IPS DF 6.9 (cell line): ENCODE measurements at places on chromosomes 7 and 10.

- no peak for DNase-seq
Measured at GRCh38 chr10:34413214-34413613, 401.9 kb downstream of the PARD3 start.

- no peak for DNase-seq
Measured at GRCh38 chr7:21747806-21748205, 197.9 kb downstream of the CDCA7L start.

- DNase-seq: peak; percentile 70
Measured at GRCh38 chr10:102835007-102835482, 2.2 kb downstream of the CYP17A1 start.

DNA sequence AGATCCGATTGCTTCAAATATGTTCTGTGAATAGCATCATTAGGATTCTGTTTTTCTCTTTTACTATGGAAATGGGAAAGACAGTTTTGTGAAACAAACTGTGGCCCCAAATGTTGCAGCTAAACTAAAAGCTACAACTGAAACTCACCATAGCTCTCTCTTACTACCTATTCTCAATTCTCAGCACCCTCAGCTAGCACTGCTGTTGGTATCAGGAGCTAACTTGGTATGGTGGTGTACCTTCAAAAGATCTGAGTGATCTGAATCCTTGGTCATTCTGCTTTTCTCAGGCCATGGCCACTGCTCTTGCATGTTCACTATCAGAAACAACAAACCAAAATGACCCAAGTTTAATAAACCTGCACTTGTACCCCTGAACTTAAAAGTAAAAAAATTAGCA is 1208.0 kb downstream of the SORCS1 start:
- no peak for DNase-seq

DNA sequence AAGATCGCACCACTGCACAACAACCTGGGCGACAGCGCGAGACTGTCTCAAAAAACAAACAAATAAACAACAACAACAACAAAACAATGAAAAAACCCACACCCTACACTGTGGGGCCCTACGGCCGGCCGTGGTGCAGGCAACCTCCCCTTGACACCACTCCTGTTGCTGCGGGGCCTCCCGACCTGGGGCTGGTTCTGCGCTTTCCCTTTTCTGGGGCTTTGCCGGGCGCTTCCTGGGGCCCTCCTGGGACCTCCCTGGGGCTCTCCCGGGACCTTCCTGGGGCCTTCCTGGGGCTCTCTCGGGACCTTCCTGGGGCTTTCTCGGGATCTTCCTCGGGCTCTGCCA is 46.6 kb downstream of the INSIG1 start:
- DNase-seq: no peak

DNA sequence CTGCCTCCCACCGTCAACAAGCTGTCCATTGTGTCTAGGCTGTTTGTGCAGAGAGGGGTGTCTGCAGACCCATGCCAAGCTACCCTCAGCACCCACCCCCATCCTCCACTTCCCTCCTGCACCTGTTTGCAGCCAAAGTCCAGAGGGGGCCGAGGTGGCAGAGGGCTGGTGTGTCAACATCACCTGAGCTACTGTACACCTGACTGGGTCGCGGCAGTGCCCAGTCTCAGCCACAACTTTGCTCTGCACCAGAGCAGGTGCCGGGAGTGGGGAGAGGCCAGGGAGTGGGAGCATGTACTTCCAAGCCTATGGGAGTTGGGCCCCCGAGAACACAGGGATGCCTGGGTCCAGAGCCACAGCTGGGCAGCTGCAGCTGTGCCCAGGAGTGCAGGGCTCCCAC is 93.1 kb downstream of the AUTS2 start:
- no peak for DNase-seq

DNA sequence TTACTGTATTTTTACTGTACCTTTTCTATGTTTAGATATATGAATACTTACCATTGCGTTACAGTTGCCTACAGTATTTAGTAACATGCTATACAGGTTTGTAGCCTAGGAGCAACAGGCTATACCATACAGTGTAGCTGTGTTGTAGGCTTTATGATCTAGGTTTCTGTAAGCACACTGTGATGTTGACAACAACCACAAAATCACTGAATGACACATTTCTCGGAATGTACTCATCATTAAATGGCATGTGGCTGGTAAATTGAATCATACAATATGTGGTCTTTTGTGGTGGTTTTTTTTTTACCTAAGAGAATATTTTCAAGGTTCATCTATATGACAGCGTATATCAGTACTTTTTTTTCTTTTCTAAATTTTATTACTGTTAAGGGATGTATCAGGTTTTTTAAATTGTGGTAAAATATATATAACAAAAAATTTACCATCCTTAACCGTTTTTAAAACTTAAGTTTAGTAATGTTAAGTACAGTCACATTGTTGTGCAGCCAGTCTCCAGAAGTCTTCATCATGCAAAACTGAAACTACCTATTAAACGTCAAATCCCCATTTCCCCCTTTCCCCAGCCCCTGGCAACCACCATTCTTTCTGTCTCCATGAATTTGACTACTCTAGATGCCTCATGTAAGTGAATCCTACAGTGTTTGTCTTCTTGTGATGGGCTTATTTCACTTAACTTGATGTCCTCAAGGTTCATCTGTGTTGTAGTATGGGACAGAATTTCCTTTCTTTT is 21.5 kb downstream of the BTAF1 start:
- no peak for DNase-seq

GRCh38 chr10:96587264-96588059 is 650 bp upstream of the TM9SF3 start:
- no peak for DNase-seq

- DNase-seq: no peak
Measured at GRCh38 chr7:148699782-148700629, 1.3 kb downstream of the CUL1 start.

DNA sequence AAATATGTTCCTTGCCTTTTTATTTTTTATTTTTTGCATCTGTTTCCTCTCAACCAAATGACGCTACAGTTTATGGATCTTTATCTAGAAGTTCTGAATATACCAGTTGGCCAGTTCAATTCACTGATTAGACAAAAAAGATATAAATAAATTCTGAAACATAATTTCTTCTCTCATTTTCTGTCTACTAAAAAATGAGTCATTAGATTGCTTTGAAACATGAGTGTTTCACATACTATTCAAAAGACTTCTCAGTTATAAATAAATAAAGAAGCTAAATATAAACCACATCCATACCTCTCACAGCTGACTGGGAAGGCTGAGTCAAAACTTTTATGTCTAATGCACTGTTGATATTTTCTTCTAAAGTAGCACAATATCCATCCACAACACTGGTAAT is 97.6 kb upstream of the GPR22 start:
- DNase-seq: no peak

DNA sequence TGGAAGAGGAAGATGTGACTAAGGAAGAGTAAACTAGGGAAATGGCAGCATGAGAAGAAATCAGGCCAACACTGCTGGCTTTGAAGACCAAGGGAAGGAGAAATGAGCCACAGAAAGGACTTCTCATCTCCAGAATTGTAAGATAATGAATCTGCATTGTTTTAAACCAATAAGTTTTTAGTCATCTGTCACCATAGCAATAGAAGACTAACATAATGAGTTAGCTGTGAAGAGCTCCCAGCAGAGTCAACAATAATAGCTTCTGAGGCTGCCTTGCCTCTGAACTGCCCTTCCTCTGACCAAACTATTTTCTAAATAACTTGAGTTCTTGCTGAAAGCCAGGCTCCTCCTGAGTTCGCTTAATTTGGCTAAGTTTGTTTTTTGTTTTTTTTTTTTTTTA is 103.6 kb downstream of the CACNA2D1 start:
- no peak for DNase-seq

DNA sequence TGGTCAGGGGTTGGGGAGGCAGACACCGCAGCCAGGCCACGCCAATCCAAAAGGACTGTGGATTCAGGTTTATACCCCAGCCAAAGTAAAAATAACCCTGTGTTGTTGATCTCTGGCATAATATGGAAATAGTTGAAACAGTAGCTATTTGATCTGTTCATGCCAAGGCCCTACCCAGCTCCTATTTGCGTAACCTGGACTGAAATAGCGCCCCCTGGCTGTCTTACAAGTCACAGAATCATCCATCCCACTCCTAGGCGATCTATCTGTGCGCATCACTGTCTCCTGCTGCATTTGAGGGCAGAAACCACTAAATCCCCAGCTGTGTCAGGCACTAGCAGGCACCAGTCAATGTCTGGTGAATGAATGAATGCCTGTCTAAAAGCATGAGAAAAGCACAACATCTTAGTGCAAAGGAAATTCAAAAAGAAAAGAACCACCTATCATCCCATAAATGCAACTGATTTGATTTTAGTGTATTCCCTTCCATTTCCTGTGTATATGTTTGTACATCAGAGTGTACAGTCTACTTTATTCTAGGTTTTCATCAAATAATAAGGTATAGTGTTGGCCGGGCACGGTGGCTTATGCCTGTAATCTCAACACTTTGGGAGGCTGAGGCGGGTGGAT is 160.0 kb downstream of the SLIT1 start:
- peak; percentile 72 for DNase-seq

DNA sequence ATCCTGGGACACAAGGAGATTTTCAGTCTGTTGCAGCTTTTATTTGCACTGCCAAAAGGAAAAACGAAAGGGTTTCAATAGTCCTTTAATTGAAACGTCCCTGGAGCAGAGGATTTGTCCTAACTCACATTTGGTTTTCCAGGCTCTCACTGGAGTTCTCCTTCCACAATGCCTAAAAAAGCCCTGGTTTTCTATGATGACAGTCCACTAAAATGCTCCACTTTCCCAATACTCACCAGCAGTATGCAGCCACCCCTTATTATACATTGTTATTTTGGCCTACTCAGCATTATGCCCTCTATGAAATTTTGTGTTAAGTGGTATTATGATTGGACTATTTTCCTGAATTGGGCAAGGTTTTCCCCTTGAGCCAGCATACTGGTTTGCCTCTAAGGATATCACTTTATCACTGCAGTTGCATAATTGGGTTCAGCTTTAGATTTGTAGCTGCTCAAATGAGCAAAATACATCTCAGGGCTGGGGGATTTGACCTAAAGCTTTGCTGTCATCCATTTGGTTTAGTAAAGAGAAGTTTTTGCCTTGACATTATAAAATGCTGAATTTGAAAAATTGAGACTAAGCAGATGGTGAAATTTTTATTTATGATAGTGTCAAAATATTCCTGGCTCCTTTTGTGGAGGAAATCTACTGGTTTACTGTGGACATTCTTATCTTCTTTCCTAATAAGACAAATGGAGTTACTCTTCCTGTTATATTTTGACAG is 239.2 kb downstream of the RNLS start:
- no peak for DNase-seq

GRCh38 chr10:130244031-130244927 is 108.1 kb downstream of the GLRX3 start:
- no peak for DNase-seq
